Stimulated activated CD8-positive, alpha-beta memory T cell treated with anti-CD3 and anti-CD28 coated beads, Interleukin-15, amount 100 ng/mL, for 48 hours (primary cell): ENCODE measurements at places on chromosomes 6 and 20.

DNA sequence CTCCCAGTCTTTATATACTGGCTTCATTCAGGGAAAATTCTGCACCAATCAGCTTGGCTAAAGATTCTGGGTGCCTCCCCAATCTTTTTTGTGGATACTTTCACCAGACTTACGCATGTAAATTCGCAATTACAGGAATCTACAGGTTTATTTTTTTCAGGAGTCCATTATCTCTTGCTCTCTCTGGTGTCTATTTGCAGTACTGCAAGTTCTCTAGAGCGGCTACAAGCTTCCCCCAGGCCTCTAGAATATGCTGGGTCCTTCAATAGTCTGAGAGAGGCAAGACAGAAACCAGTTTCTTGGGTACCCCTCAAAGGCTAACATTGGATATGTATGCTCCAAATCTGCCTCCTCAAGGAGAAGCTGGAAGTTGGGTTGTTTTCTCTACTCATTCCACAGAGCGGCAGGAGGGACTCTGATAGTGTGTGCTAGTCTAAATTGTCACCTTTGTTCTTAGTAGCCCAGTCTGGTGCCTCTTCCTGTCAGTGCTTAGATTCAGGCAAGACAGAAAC, 58.5 kb downstream of the SUN5 start:
- no peak for DNase-seq

DNA sequence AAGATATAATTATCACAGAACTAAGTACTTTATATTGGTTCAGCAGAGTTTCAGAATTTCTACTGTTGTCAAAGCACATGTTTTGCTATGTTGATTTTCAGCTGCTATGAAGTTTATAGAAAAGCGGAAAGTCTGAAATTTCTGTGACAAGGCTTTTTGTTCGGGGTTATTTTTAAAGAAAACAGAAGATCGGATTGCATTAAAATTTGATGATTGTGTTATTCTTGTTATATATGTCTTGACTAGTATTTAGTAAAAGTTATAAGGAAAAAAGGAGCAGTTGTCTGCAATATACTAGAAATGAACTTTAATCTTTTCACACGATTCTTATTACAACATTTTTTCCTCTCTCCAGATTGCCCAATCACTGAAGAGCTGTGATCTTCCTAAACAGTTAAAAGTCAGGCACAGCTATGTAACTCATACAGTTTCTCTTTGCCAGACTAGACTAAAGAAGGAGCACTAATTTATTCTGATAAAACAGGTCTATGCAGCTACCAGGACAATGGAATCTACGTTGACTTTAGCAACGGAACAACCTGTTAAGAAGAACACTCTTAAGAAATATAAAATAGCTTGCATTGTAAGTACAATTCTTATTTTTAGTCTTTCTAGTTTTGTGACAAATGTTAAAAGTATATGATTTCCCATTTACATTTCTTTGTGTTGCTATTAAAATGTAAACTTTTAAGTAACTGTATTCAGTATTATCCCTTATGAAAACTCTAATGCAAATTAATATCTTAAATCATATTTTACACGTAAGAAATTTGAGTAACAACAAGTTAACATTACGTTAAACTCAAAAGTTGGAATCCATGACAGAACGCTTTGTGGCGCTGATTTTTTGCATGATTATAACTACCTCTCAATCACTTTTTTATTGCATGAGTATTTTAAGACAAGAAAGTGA, at the start of gene ENPP3:
TSS of gene ENPP3 (plus strand) at position 423 of the 913 bp plus-strand sequence. CDS start at position 506, 83 bp downstream.
- DNase-seq = no peak

DNA sequence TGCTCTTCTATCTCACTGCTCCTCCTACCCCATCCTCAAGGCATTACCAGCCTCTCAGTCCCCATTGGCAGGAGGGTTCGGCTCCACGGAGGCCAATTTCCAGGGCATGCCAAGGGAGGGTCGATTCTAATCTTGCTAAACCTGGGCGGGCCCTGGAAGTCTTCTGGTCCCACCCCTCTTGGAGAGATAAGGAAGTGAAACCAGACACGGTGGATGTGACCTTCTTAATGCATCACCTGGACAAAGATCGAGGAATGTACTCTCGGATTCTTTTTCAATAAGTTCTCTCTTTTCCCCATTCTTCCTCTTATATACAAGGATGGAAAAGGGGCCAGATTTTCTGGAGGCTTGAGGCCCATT, 112.2 kb upstream of the ARMC2 start:
- DNase-seq = no peak

- DNase-seq = no peak
Observed at GRCh38 chr6:149962461-149963211, 1.1 kb upstream of the ULBP1 start.

GRCh38 chr20:17925141-17925939, 43.3 kb downstream of the SNX5 start:
- DNase-seq = no peak

DNA sequence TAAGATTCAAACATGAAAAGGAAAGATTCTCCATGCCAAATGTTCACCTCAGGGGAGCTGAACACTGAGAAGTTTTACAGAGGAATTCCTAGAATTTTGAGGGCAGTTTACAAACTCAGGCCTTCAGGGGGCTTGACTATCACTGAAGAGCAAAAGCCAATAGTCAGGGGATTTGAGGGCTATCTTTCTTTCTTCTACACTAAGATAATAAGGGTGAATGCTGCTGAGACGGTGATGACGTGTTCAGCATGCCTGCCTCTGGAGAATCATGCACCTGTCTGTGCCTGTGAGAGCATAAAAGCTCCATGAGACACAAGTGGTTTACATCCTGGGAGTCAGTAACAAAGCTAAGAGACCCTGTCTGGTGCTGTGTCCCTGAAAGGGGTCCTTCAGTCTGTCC, 1085.6 kb downstream of the KIF16B start:
- DNase-seq = no peak

- DNase-seq = no peak
Observed at GRCh38 chr6:94446120-94446519, 1026.8 kb upstream of the EPHA7 start.
